Suprapubic skin (tissue), 4 donors: ENCODE measurements at places on chromosomes 2 and 18. TPM values are rescaled to one million over a fixed set of nuclear protein-coding genes. Genes with fewer than 3 reads are reported as not detected.

DNA sequence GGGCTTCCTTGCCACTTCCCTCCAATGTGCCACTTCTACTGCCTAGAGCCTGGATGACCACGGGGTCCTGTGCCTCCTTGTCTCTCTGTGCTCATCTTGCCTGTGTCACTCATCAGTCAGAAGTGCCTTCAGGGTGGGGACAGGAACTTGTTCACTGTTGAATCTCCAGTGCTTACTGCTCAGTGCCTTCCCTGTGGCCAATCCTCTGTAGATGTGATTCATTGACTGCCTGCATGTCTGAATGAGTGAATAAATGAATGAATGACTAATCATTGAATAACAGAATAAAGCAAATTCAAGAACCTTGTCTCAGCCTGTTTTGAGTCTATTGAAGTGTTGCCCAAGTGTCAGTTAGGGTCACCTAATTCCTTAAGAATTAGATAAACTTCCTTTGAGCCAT lies 42.3 kb upstream of the FAM136A start:
- no peak for DNase-seq

DNA sequence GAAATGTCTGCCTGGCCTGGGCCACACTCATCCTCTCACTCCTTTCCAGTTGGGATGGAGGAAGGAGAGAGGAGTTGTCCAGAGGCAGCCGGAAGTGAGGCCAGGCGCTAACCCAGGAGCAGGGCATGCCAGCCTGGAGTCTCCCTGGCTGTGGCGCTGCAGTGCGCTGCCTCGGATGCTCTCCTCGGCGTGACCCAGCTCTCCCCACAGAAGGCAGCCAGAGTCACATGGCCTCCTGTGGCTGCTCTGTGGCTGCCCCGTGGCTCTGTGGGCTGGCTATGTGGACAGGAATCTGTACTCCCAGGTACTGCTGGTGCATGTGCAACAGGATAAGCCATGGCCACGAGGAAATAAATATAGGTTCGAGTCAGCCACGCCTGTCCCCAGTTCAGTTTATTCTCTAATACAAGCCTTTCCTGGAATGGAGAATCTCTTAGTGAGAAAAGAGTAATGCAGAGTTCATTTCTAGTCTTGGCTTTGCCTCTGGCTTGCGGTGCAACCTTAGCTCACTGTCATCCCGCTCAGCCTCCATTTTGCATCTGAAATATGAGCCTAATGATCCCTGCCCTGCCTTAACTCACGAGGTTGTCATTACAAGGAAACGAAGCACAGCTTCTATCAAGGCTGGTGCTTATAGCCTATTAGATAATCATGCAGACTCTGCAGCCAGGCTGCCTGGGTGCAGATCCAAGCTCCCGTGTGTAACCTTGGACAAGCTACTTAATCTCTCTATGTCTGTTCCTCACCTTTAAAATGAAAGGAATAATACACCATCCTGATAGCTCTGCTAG lies 106.3 kb downstream of the ANTXR1 start:
- no peak for DNase-seq

- DNase-seq = no peak
Observed at GRCh38 chr18:26689226-26689879, 141.0 kb upstream of the KCTD1 start.

GRCh38 chr2:102345329-102345920 lies 10.2 kb upstream of the IL18R1 start:
- DNase-seq = no peak

- no peak for DNase-seq
Observed at GRCh38 chr18:75915941-75916623, 488.6 kb upstream of the SMIM21 start.

GRCh38 chr2:202965810-202966460 lies 48.7 kb upstream of the NBEAL1 start:
- no peak for DNase-seq

DNA sequence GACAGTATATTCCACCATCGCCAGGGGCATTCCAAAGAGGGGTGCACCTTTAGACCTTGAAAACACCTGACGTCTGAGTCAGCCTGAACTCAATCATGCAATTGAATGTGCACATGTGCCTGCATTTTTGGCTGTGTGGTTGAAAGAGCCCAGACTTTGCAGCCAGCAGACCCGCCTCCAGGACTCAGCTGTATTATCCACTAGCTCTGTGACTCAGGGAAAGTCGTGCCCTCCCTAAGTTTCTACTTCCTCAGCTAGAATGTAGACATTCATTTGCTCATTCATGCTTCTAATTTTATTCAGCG lies 94.2 kb downstream of the LRRC30 start:
- no peak for DNase-seq

DNA sequence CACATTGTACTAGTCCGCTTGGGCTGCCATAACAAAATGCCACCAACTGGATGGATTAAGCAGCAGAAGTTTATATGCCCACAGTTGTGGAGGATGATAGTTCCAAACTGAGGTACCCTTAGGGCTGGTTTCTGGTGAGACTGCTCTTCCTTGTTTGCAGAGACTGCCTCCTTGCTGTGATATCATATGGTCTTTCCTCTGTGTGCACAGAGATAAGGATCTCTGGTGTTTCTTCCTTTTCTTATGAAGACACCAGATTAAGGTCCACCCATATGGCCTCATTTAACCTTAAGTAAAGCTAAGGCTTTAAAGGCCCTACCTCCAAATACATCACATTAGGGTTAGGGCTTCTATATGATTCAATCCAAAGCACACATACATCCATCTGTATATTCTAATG lies 738.2 kb upstream of the GCFC2 start:
- DNase-seq = no peak

DNA sequence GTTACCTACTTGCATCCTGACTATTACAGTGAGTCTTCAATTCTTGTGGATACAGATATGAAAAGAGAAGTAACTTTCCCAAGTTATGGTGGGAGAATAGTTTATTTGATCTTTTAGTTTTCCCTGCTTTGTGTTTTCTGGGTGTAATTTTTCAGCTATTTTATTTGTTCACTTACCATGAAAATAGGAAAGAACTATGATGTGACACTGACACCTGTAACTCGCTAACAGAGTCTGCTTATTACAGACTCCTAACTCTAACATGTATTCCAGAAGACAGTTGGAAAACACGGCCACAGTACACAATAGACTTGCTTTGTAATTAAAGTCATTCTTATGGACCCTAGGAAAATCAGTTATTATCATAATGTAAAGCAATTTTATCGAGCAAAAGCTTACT lies 323.2 kb downstream of the LRRTM1 start:
- DNase-seq = no peak

- DNase-seq = no peak
Observed at GRCh38 chr2:29759360-29759759, 162.0 kb downstream of the ALK start.

DNA sequence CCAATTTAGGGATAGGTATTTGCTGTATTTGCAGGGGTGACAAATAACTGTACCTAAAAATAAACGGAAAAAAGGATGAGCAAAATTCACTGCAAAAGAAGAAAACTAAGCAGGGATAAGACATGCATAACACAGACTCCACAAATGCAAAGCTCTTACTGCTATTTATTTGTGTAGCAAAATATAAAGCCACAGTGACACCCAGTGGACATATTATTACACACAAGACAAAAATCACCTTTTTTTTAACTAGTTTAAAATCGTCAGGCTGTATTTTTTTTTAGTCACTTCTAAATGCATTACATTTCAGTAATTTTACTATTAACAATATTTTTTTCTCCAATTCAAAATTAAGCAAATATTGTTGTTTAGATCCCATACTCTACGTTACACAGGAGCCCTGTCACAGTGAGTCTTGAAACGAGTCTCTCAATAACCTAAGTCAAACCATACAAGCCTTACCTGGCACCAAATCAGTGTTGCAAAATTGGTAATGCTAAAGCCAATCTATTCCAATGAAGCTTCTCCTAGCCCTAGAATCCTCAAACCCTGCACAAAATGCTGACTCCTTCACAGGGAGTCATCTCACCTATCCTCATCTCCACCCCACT lies 23.7 kb downstream of the METTL4 start:
- no peak for DNase-seq

GRCh38 chr2:50529600-50530218 lies 502.2 kb downstream of the NRXN1 start:
- DNase-seq = no peak

GRCh38 chr2:143730155-143730952 lies 601.1 kb downstream of the ARHGAP15 start:
- no peak for DNase-seq

- DNase-seq = no peak
Observed at GRCh38 chr2:96685577-96686459, 43.3 kb downstream of the FER1L5 start.

GRCh38 chr2:224222291-224222690 lies 179.6 kb downstream of the FAM124B start:
- no peak for DNase-seq

GRCh38 chr2:151096235-151096634 lies 165.4 kb downstream of the RBM43 start:
- no peak for DNase-seq

DNA sequence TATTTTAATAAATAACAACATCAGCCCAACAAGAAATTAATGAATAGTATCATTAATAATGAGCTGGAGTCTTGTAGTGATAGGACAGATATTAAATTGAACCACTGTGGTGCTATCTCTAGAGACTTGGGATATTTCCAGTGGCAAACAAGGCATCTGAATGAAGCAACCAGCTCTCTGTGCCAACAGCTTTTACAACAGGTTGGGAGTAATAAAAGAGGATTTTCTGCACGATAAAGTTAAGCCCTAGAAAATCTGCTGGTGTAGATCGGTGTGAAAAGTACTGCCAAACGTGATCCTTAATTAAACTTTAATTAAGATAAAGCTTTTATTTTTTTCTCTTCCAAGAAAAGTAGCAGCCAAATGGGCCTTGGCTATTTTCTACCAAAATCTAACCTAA lies 385.5 kb downstream of the NR4A2 start:
- DNase-seq = no peak

GRCh38 chr2:217798743-217799562 lies 203.8 kb downstream of the TNS1 start:
- DNase-seq = peak; percentile 63

DNA sequence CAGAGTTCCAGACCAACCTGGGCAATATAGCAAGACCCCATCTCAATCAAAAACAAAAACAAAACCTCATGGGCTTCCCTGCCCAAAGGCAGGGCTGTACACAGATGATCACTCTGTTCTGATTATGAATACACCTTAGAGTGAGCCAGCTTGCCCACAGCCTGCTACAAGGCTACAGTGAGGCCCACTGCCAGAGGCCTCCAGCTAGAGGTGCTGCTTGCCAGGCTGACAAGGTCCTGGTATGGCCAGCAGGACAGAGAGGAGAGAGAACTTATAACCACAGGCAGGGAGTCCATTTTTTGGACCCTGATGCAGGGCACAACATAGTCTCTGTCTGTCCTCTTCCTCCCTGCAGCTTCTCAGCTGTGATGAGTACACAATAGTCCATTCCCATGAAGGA lies 41.5 kb downstream of the KANSL3 start:
- DNase-seq = no peak

DNA sequence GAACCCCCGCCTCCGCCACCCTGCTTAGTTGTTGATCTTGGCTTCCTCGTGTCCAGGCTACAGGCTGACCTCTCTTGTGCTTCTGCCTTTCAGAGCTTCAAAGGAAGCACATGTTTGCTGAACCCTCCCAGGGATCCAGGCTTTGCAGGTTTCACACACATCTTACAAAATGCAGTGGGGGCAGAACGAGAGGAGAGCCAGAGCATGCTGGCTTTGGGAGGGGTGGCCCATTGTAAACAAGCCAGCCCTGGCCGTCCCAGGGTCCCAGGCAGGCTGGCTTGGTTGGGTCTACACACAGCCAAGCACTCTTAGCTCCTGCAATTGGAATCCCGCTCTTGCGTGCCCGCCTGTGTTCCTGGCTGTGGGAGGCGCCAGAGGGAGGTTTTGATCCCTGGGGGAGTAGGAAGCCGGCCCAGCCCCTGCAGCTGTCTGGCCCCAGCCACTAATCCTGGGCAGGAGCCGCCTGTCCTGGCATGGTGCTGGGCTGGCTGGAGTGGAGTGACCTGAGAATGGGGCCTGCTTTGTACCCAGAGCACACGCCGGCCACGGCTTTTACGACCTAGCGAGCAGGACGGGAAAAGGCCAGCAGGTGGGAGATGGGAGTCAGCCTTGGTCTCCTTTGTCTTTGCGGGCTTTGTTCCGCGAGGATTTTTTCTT lies 53.9 kb downstream of the SH3BP4 start:
- no peak for DNase-seq

- no peak for DNase-seq
Observed at GRCh38 chr2:159713631-159714246, 1.4 kb downstream of the MARCHF7 start.

DNA sequence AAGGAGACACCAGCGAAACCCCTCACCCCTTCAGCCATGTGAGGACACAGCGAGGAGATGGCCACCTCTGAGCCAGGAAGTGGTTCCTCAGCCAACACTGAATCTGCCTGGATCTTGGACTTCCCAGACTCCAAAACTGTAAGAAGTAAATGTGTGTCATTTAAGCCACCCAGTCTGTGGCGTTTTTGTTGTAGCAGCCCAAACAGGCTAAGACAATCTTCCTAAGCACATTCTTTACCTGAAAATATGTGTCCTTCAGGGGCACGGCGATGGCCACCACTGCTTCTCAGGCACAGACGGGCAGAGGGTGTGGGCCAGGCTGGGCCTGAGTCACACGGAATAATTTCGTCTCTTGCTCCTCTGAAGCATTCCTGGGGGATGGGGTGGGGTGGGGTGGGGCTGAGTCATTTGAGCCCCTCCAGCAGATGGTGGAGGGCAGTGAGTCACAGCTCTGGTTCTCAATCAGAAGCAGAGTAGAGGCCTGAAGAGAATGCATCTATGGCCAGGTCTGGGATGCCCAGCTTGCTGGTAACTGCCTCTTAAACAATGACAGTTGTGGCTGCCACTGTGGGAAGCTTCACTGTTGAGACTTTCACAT lies 142.4 kb downstream of the CAPN13 start:
- DNase-seq = no peak

Gene SKOR2
- not detected for total RNA-seq

Gene GCG
- not detected for total RNA-seq

Gene CNDP1
- 0.97 TPM for total RNA-seq

Gene USP40
- total RNA-seq = 28.3 TPM

Gene SLC30A3
- not detected for total RNA-seq

Gene POTEC
- total RNA-seq = not detected
